Type B pancreatic cell (in vitro differentiated cells): ENCODE measurements at places on chromosomes 2 and 18. TPM values are rescaled to one million over a fixed set of nuclear protein-coding genes. Genes with fewer than 3 reads are reported as not detected.

DNA sequence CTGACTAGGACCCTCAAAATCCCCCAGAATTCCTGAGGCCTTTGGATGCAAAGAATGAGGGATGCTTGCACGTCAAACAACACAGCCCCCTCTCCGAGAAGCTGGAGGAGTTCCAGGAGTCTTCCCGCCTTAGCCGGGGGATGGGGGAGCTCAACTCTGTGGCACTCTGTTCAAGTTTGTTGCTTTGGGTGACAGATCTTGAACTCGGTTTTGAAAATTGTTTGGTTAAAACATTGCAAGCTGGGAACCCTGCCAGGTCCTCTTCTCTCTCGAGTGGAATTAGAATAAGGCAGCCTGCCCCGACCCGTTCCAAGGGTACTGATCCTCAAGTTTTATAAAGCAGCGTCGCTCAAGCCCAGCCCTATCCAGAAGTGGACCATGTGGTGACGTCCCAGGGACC lies 244.1 kb downstream of the LOXHD1 start:
- H3K27ac ChIP-seq = no peak overlapping the region
- no peaks in the 10 kb centered on the region for H3K27me3 ChIP-seq
- peaks cover 5% of the 10 kb centered on the region for H3K36me3 ChIP-seq
- H3K4me3 ChIP-seq = no peak overlapping the region
- peaks cover 71% of the 10 kb centered on the region for H3K4me1 ChIP-seq

ZBTB7C gene
- 13.0 and 40.9 TPM in 2 replicates for total RNA-seq

STAM2 gene
- total RNA-seq = 24.6 and 26.1 TPM in 2 replicates

- H3K4me3 ChIP-seq = no peak overlapping the region
- no peak overlapping the region for H3K27ac ChIP-seq
- H3K4me1 ChIP-seq = no peaks in the 10 kb centered on the region
- DNase-seq = no peak
These were observed 1219.8 kb upstream of the ZEB2 start for GRCh38 chr2:145739681-145740080.

DNA sequence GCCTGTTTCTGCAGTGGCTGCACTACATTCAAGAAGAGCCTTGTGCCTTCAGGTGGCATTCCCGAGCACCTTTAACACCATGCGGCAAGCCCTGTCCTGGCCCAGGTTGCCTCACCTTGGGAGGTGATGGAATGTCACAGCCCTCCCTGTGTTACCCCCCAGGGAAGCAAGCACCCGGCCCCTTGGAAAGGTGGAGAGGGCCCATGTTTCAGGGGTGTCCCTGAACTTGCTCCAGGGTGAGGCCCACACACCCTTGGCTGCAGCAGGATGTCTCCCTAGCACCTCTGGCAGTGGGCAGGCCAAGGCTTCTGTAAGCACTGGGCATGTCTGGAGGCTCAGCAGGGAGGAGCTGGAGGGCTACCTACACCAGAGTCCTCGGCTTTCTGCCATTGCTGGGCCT lies 29.3 kb upstream of the ACAA2 start:
- peaks cover 17% of the 10 kb centered on the region for H3K36me3 ChIP-seq
- H3K27me3 ChIP-seq = no peaks in the 10 kb centered on the region
- H3K4me3 ChIP-seq = no peak overlapping the region
- peak overlapping the region; percentile 92 for H3K27ac ChIP-seq
- H3K4me1 ChIP-seq = peaks cover 9% of the 10 kb centered on the region
- DNase-seq = no peak

GRCh38 chr2:96872591-96873349 lies 2.9 kb upstream of the SEMA4C start:
- H3K36me3 ChIP-seq = no peaks in the 10 kb centered on the region
- H3K4me1 ChIP-seq = peaks cover 34% of the 10 kb centered on the region
- H3K27ac ChIP-seq = peak overlapping the region; percentile 67
- H3K27me3 ChIP-seq = no peaks in the 10 kb centered on the region
- DNase-seq = no peak
- peak overlapping the region; percentile 28 for H3K4me3 ChIP-seq

DNA sequence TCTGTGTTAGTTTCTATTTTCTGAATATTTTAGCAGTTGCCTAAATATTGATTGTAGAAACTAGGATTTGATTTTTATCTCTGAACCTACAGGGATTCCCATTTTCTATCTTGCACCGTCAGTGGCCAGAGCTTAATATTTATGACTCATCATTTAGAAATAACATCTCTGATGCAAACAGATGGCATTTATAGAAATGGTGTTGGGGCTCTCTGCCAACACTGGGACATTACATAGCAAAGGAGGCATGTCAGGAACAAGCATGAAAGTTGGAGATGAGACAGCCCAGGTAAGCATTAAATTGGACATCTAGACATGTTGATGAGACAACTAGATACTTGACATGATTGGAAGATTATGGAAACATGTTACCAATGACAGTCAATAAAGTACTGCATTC lies 165.3 kb upstream of the SYT4 start:
- H3K4me3 ChIP-seq = no peak overlapping the region
- no peaks in the 10 kb centered on the region for H3K27me3 ChIP-seq
- H3K36me3 ChIP-seq = no peaks in the 10 kb centered on the region

DNA sequence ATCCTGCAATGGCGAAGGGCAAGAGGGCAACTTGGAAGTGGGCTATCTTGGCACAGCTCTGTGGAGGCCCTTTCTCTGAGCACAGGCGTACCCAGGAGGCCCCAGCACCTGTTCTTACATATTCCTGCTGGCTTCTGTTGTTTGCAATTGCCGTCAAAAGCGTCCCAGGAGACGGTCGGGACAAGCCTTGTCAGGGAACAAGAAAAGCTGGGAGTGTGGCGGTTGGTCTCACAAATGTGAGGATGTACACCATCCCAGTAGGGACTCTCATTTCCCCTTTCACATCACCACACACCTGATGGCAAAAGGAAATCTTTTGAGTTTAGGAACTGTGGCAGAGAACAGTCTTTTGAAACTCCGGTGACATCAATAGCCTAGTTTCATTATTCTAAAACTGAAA lies 94.7 kb upstream of the EFEMP1 start:
- no peak overlapping the region for H3K27ac ChIP-seq
- peaks cover 10% of the 10 kb centered on the region for H3K4me1 ChIP-seq
- peaks cover 59% of the 10 kb centered on the region for H3K27me3 ChIP-seq
- DNase-seq = no peak

DNA sequence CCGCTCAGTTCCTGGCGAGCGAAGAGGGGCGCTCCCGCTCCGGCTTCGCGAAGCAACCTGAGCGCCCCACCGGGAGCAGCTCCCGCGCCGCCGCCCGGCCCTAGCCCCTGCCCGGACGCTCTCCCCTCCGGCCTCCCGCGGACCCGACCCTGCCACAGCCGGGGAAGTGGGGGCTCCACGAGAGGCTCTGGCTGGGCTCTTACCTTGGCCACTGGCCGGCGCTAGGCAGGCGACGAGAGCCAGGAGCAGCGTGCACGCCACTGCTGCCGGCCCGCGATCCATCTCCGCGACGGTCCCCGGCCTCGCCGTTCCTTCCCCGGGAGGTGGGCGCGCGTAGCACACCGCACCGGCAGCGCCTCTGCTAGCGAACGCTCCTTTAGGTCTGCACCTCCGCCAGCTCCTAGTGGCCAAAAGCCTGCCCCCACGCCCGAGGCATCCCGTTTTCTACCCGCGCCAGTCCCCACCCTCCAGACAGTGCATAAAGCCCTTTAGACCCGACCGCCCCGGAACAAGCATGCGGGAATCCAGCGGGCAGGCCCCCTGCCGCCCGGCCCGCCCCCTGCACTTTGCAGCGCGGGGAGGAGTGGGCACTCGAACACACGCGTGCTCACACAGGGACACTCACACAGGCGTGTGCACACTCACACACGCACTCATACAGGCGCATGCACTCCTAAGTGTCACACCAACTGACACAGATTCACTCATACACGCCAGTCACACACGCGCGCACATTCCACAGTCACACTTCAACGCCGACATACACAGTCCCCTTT lies at the start of gene LRP2:
Gene LRP2 (minus strand): TSS at position 417 of the 776 bp plus-strand sequence. CDS start 135 bp downstream, at position 282.
- H3K4me3 ChIP-seq = peak within 1 kb of the TSS; percentile 95
- peaks cover 30% of the 10 kb centered on the region for H3K4me1 ChIP-seq
- H3K27me3 ChIP-seq = peaks cover 65% of the 10 kb centered on the region
- H3K36me3 ChIP-seq = no peaks in the 10 kb centered on the region
- DNase-seq = peak; percentile 70

DNA sequence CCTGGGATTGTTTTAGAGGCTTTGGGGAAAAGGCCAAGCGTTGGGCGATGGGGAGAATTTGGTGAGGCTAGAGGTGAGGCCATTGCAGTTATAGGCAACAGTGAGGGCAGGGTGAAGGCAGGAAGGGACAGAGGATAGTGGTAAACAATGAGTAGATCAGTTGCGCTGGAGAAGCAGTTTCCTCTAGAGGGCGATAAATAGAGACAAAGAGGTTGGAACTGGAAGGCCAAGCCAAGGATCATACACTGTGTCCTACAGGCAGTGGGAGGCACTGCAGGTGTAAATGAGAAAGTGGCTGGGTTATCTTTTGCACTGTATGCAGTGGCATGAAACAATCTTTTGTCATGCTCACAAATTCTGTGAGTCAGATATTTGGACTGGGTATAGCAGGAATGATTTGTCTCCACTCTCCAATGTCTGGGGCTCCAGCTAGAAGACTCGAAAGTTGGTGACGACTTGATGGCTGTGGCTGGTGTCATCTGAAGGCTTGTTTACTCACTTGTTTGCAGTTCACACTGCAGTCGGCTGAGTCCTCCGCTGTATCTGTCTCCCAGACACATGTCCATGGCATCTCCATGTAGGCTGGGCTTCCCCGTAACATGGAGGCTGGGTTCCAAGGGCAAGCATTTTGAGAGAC lies 82.1 kb downstream of the TNP1 start:
- H3K27me3 ChIP-seq = no peaks in the 10 kb centered on the region
- DNase-seq = no peak
- peaks cover 33% of the 10 kb centered on the region for H3K4me1 ChIP-seq

COMMD1 gene
- 43.6 and 46.8 TPM in 2 replicates for total RNA-seq
